AG04450 (cell line): ENCODE measurements at places on chromosomes 11 and 22. TPM values are rescaled to one million over a fixed set of nuclear protein-coding genes. Genes with fewer than 3 reads are reported as not detected.

GRCh38 chr11:11409901-11410300 lies 56.9 kb upstream of the CSNK2A3 start:
- no peak for DNase-seq

GRCh38 chr11:33214187-33214586 lies 43.0 kb upstream of the HIPK3 start:
- no peak for DNase-seq

KRTAP5-11 gene
- polyA plus RNA-seq, result not detected in 2 replicates

PPP2R5B gene
- 11.2 and 16.6 TPM in 2 replicates for polyA plus RNA-seq

SMTNL1 gene
- polyA plus RNA-seq, result not detected in 2 replicates

DNA sequence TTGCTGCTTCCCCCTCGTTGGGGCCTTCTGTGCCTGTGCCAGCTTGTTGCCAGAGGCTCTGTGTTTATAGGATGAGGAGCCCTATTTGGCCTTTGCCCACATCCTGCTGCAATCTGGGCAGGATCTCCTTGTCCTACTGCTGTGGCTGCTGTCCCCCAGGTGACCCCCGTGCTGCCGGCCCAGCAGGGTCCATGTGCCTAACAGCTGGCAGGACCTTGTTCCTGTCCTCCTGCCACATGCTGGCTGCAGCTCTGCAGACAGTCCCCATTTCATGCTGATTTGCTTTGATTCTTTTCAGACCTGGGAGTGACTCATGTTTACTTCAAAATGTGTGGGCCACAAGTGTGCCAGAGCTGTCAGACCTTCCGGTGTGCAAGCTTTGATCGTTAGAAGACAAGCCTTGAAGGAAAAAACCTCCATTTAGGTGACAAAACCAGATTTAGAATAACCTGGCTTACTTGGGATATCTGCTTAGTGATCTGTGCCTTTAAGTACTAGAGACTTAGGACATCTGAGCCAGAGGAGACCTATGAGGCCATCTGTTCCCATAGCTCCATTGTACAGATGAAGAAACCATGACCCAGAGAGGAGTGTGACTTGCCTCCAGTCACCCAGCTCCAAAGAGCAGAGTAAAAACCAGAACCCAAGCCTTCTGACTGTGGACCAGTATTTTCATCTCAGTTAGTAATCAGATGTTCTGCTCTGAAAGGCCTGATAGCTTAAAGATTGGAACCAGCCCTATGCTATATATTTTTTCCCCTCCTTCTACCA lies 11.1 kb downstream of the NAV2 start:
- no peak for DNase-seq

OR56A1 gene
- not detected in 2 replicates for polyA plus RNA-seq

DNA sequence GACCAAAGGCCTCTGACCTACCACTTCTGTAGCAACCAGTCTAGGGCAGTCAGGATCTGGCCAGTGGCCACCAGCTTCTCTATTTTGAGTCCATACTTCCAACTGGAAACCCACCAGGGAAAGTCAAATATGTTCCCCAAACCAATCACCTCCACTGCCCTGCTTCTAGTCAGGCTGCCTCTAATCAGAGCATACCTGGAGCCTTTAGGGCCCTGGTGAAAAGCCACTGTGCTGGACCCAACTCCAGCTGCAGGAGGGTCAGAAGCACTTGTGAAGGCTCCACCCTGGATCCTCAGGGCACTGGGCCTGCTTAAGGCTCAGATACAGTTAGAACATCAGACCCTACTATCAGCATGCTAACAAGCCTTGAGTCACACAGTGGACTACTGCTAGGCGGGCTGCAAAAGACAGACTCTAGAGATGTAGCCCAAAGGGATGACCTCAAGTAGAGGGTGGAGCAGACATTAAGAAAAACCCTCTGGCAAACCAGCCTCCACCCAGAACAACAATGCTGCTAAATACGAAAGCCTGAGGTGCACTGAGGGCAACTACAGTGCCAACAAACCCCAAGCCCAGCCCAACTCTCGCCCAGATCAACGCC lies 69.2 kb downstream of the DGCR2 start:
- no peak for DNase-seq

DNA sequence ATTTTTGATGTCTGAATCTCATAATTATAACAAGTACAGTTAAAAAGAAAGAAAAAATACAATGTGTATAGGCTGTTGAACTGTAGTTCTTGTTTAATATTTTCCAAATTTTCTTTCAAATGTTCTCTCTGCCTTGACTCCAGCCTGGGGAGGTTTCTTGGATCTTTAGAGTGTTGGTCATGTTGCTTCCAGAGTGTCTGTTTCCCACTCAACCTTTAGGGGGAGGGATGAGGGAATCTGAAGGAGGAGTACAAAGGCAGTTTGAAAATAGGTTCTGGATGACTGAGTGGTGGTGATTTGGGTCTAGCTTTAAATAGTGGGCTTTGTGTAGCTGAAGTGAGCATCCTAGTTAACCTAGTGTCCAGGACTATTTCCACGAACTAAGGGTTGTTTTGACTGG lies 2.0 kb downstream of the CTNND1 start:
- no peak for DNase-seq
